Adipocyte (in vitro differentiated cells): ENCODE measurements at places on chromosomes 3 and 15.

DNA sequence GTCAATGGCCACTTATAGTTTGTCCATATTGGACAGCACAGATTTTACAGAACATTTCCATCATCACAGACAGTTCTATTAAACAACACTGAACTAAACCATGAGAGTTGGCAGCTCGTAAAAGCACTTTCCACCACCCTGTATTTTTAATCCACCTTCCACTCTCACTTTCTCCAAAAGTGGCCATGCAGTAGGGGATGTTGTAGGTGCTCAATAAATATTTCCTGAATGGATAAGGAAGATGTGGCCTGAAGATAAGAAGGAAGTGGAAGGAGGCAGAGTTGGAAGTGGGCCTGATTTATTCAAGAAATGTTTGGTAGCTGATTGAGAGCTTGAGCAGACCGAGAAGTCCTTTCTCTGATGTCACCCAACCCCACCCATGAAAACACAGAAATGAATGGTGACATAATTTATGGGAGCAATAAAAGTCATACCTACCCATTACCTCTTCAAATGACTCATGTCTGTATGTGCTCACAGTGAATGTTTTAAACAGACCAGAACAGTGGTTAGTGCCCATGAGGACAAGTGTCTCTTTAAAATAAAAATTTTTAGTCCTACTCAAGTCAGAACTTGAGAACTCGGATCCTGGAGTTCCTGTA lies 39.6 kb upstream of the CTNNB1 start:
- DNase-seq = no peak

GRCh38 chr3:154161806-154162205 lies 40.6 kb downstream of the ARHGEF26 start:
- DNase-seq = no peak

- DNase-seq = peak; percentile 89
These were observed 9.1 kb downstream of the BCL2L10 start for GRCh38 chr15:52103217-52104207.

- no peak for DNase-seq
These were observed 9.0 kb upstream of the THRB start for GRCh38 chr3:24503616-24504113.

- no peak for DNase-seq
These were observed 17.2 kb downstream of the EPHB3 start for GRCh38 chr3:184578822-184579221.

DNA sequence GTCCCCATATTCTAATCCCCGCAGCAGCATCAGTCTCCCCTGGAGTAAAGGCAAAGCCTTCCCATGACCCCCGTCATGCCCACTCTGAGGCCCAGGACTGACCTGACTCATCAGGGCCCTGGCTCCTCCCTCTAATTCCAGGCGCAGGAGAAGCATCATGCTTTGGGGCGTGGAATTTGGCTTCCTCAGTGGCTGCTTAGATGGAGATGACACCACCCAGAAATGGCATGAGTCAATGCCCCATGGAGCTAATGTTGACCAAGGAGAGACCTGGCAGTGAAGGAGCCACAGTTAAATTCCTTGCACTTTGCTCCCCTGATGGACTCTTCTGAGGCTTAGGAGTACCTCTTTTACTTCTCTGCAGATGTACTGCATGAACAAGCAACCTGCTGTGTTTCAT lies 204.2 kb upstream of the PROK2 start:
- peak; percentile 10 for DNase-seq

- peak; percentile 59 for DNase-seq
These were observed 157.2 kb downstream of the LRRC28 start for GRCh38 chr15:99408236-99409096.

GRCh38 chr3:24663406-24663805 lies 168.8 kb upstream of the THRB start:
- no peak for DNase-seq

DNA sequence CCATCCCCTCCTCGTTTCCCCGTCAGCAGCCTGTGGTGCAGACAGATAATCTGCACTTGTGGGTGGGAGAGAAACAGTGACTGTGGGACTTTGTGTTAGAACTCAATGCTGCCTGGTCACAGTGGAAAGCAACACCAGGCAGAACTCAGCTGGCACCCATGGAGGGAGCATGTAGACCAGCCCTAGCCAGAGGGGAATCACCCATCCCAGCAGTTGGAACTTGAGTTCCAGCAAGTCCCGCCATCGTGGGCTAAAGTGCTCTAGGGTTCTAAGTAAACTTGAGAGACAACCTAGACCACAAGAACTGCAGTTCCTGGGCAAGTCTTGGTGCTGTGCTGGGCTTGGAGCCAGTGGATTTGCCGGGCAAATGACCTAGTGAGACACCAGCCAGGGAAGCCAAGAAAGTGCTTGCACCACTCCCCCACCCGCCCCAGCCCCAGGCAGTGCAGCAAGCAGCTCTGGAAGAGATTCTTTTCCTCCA lies 24.4 kb downstream of the ISG20 start:
- peak; percentile 52 for DNase-seq

GRCh38 chr3:171309906-171310359 lies 150.3 kb downstream of the TNIK start:
- peak; percentile 72 for DNase-seq

GRCh38 chr3:30613133-30613825 lies 6.9 kb downstream of the TGFBR2 start:
- no peak for DNase-seq

DNA sequence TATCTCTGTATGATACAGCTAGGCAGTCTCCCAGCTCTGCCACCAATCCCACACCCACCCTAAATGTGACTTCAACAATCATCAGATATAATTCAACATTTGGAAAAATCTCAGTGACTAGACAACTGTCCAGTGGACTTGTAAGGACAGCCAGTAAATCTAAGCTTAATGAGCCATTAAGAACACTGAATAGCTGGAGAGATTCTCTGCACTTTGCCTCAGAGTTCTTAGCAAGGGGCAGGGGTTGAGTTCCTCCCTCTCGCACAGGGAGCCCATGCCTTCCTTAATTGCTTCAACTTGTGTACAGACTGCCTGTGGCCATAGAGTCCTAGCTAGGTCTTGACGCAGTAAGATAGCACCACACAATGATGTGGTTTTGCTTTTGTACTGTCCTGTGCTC lies 15.6 kb downstream of the MEX3B start:
- DNase-seq = no peak

DNA sequence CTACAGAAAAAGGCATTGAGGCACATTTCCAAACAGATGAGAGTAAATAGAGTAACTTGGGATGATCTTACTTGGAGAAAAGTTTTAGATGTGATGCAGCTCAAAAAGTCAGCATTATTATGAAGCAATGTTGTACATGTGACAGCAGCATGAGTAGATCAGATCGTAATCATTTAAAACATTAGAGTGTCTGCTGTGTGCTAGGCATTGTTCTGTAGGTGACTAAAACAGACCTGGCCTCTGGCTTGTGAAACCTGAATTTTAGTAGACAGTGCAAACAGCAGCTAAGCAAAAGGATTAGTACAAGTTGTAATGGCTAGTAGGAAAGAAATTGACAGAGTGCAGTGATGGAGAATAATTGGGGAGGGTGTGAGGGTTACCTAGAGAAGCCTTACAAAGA lies 15.1 kb downstream of the UBE2E1 start:
- DNase-seq = no peak

DNA sequence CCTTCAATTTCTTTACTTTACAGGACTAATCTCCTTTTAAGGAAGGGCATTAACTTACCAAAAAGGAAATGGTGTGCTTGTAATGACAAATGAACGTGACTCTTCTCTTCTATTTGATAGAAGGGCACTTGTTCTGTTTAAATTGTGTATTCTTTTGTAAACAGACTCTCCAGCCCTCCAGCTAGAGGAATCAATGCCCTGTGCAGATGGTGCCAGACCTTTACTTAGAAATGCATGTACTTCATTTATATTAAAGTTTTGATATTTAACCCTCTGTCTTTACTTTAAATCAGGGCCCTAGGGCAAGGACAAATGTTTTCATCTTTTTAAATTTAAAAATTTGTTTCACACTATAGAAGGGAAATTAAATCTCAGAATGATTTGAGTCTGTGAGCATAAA lies 355.1 kb downstream of the GBE1 start:
- no peak for DNase-seq

DNA sequence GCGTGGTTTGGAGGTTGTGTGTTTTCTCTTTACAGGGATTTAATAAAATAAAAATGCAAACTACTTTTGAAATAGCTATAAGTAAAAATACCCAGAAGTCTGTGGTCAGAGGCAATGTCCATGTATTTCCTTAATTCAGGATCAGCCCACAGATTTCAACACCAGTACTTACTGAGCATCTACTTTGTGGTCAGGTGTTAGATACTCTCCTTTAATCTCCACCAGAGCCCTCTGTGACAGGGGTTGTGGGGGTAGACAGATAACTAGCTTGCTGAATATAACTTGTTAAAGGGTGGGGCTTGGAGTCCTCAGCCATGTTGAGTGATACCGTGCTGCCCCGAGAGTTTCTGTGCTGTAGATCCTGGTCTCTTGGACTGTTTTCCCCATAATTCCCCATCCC lies 244.1 kb upstream of the NR2E3 start:
- no peak for DNase-seq

GRCh38 chr3:48034000-48034516 lies 17.8 kb upstream of the MAP4 start:
- peak; percentile 47 for DNase-seq

- no peak for DNase-seq
These were observed 3.9 kb upstream of the FURIN start for GRCh38 chr15:90864507-90864906.

- no peak for DNase-seq
These were observed 187.3 kb downstream of the XXYLT1 start for GRCh38 chr3:195083659-195084058.

DNA sequence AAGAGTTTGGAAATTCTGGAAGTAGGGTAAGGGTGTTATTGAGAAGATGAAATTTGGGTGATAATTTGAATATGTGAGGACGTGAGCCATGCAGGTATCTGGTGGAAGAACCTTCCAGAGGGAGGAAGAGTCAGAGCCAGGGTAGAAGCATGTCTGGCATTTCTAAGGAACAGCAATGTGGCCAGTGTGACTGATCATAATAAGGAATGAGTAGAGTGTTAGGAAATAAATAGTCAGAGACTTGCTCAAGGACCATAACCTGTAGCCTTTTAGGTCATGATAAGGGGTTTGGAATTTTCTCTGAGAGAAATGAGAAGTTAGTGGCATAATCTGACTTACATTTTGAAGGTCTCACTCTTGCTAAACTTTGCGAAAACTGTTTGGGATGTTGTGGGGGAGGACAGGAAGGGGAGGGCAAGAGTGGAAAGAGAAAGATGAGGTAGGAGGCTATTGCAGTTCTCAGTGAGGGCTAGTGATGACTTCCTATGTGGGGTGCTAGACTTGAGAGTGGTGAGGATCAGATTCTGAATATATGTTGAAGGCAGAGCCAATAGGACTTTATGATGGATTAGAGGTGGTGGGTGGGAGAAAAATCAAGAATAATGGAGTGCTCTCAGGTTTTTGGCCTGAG lies 568.3 kb downstream of the AGBL1 start:
- no peak for DNase-seq

- no peak for DNase-seq
These were observed 4.3 kb downstream of the PDIA5 start for GRCh38 chr3:123071146-123071545.

DNA sequence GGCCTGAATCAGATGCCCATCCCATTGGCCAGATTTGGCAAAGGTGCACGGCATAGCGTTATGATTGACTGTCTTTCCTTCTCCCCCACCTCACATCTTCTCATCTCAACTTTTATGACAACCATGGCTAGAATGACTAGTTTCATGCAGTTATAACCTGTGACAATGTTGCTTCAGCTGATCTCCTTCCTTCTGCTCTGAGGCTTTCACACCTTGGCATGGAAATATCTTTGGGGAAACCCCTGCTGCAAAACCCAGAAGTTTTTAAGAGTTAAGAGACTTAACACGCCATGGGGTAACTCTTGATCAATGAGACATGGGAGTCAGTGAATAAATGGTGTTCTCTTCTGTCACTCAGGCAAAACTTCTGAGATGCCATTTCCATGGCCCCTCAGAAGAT lies 290.7 kb upstream of the MDFIC2 start:
- no peak for DNase-seq

DNA sequence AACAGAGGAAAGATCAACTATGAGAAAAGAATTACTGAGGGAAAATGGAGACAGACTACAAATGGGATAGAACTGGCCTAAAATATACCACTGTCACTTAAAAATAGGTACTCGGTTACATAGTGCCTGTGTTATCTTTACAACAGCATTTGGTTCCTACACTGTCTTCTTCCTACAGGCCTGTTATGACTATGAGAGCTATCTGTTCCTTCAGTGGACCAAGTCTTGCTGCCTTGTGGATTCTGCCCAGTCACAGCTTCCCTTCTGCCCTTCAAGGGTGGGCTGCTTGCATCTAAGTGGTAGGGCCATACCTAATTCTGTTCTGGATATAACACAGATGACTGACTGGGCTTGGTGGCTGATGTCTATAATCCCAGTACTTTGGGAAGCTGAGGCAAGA lies 13.8 kb upstream of the ARHGEF3 start:
- no peak for DNase-seq

GRCh38 chr15:95830281-95830680 lies 500.2 kb upstream of the NR2F2 start:
- no peak for DNase-seq

- DNase-seq = no peak
These were observed 39.3 kb downstream of the P3H2 start for GRCh38 chr3:190081389-190081788.

DNA sequence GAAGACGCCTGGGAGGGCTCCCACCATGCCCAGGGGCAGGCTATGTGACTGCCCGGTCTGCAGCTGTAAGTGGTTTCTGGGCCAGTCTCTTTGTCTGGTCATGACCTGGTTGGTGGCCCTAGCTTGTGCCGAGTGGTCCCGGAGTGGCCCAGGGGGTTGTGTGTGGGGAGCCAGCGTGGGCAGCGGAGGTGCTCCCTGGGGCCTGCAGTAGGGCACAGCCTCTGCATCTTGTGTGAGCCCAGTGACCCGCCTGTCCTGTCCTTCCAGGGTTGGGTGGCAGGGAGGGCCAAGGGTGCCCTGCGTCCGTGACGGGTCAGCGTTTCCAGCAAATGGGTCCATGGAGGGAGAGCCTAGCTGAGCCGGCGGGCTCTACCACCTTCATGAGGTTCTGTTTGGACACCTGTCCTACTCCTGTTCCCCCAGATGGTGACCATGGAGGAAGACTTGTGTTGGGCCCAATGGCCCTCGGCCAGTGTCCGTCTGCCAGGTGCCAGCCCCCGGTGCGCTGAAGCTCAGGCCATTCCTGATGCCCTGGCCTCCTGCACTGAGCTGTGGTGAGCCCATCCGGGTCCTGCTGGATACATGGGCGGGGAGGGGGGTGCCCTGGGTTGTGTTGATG lies 215.4 kb downstream of the SNRPN start:
- DNase-seq = no peak

GRCh38 chr15:65418596-65418995 lies 4.2 kb downstream of the IGDCC4 start:
- no peak for DNase-seq
